ENCODE measurements at places on chromosomes 4 and X.

- no peak for DNase-seq
Measured at GRCh38 chrX:153449368-153450113, 3.7 kb upstream of the TREX2 start.

- no peak for DNase-seq
Measured at GRCh38 chr4:34485252-34485651, 1759.1 kb downstream of the ARAP2 start.

GRCh38 chrX:49844611-49845010, 15.5 kb downstream of the PAGE4 start:
- DNase-seq: peak; percentile 81

DNA sequence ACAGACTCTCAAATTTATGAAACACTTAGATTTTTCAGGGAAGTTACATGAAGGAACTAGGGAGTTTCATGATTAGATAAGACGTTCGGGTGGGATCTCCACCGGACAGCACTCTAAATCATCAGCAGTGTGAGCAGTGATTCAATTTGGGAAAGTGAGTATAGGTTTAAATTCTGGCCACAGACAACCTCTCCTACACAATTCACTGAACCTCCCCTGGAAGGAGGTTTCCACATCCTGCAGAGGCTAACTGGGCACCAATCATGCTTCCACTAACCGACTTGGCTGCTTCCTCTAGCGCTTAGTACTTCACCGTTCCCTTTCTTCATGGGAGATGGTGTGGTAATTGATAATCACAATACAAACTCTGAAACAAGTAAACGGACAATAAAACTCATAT, 5.6 kb downstream of the CXCL9 start:
- no peak for DNase-seq

DNA sequence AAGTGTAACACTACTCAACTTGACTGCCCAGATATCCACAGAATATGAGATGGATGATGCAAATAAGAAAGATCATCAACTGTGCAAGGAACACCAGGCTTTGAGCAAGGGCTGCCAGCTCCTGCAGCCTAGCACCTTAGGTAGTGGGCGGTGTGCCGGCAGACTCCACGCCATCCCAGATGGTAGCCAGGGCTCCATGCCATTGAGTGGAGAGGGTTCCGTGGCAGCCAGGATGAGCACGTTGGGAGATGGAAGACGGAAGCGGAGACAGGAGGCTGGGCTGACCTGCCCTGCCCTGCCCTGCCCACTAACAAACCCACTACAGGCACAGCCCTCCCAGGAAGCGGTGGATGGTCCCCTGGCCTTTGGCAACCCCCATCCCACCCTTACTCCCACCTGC, 51.9 kb downstream of the TMPRSS11F start:
- no peak for DNase-seq

DNA sequence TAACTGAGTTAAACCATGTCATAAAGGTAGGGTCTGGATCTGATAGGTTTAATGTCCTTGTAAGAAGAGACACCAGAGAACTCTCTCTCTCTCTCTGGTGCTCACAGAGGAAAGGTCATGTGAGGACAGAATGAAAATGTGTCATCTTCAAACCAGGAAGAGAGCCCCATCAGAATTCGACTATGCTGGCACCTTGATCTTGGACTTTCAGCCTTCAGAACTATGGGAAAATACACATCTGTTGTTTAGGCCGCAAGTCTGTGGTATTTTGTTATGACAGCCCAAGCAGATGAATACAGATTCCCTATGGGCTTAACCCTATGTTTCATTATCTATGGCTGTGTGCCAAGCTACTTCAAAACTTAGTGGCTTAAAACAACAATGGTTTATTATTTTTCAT, 105.5 kb upstream of the DDIT4L start:
- DNase-seq: no peak

DNA sequence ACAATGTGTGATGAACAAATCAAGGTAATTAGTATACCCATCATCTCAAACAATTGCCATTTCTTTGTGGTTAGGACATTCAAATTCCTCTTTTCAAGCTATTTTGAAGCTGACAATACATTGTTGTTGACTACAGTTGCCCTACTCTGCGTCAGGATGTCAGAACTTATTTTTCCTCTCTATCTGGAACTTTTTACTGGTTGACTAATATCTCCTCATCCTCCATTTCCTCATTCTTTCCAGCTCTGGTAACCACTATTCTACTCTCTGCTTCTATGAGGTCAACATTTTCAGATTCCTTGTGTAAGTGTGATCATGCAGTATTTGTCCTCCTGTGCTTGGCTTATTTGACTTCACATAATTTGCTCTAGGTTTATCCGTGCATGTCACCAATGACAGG, 240.5 kb upstream of the HS3ST1 start:
- DNase-seq: no peak

GRCh38 chr4:26325191-26325590, 4.4 kb downstream of the RBPJ start:
- DNase-seq: no peak

DNA sequence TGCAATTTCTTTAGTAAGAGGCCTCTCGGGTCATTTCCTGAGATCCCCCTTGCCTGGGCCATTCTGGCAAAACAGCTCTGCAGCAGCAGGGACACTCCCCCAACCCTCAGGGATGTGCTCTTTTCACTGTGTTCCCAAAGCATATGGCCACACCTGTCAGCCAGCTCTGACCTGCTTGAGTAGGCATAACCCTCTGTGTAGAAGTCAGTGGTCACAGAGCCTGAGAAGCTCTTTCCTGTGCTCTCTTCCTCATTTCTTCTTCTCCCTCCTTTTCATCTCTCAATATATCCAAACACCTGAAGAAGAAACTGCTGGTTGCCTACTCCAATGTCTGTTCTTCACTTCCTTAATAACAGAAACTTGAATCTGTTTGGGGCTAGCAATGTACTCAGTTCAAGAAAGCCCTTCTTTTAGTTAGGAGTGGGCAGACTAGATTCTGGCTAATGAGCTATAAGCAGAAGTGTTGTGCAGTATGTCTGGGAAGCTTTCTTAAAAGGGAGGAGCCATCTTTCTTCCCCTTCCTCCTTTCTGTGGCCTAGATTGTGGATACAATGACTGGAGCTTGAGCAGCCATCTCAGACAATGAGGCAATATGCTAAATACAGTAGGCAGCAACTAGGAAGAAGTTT, 73.3 kb downstream of the PRPS1 start:
- no peak for DNase-seq

GRCh38 chrX:44400588-44400987, 57.1 kb upstream of the EFHC2 start:
- DNase-seq: no peak

- DNase-seq: no peak
Measured at GRCh38 chrX:110414273-110414672, 55.6 kb downstream of the RTL9 start.

DNA sequence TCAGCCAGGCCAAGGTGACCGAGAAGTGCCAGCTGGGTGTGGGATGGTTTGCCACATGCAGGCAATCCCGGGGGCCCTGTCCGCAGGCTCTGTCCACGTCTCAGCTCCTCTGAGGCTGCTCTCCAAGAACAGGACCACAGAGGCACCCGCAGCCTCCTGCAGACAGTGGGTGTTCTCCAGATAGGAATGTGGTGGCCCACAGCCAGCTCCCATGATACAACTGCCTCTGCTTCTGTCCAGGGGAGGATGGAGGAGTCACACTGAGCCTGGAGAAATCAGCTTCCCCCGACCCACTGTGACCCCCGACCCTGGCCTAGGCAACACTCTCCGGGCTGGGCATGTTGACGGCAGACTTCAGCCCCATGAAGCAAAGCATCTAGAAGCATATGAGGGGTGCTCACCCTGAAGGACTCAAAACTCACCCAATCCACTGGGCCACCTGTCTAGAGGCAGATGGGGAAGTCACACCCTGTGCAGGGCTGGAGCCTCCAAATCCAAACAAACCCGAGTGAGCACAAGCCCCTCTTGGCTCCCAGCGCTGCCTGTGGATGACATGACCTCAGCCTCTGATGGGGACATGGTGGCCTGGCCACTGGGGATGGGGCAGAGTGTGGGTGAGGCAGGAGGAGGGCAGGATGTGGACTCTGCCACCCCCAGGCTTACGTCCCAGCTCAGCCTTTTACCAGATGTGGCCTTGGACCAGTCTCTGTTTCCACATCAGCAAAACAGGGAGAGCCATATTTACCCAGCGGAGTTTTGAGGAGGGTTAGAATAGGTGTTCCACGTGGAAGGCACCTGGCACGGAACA, 102.3 kb downstream of the PSAPL1 start:
- DNase-seq: no peak

GRCh38 chrX:148681605-148682004, 181.2 kb downstream of the AFF2 start:
- no peak for DNase-seq

GRCh38 chr4:15131551-15131950, 129.3 kb downstream of the CPEB2 start:
- DNase-seq: no peak

DNA sequence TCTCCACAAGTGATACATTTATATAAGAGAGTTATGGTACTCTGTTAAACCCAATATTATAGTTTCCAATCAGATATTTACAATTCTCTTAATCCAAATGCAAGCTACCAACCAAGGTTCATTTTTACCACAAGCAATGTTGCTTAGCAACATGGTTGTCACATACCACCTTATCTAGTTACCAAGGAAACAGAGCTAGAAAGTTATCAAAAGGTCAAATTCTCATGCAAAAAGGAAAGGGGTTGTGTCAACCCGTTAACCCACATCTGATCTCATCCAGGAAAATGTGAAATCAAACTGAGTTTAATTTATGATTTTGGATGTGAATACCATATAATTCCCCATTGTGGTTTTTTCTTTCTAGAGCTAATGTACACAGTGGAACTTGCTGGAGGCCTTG, 274.1 kb upstream of the MAGEB2 start:
- no peak for DNase-seq

GRCh38 chr4:22413471-22413870, 102.4 kb downstream of the ADGRA3 start:
- no peak for DNase-seq

- no peak for DNase-seq
Measured at GRCh38 chr4:65667506-65668041, 2.7 kb downstream of the EPHA5 start.

GRCh38 chrX:71534773-71535544, 2.1 kb downstream of the OGT start:
- DNase-seq: no peak

DNA sequence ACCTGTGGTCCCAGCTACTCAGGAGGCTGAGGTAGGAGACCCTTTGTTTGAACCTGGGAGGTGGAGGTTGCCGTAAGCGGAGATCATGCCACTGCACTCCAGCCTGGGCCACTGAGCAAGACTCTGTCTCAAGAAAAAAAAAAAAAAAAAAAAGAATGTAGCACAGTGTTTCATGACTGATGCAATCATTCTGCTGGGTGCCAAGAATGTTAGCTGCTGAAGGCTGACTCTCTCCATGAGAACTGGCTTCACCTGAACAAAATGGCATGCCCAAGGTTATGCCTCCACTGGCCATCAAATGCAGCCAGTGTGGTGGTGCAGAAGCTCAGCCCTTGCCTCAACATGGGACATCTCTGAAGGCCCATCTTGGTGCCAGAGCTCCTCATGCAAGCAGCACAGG, 412.1 kb downstream of the ADAM29 start:
- no peak for DNase-seq

GRCh38 chr4:184283659-184284335, 66.1 kb upstream of the ENPP6 start:
- no peak for DNase-seq

DNA sequence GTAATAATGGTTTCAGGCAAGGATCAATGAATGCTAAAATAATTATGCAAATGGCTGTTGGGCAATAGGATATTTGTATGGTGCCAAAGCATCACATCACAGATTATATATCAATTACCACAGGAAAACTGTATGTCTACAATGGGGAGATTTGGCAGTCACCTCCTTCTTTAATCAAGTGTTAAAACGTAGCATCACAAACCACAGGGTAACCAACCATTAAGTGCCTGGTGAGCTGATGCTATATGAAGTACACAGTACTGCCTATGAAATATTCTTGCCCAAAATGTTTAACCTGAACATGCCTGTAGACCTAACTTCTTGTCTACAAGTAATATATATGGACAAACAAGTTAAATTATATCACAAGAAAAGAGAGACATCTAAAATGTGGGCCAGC, 25.3 kb downstream of the MECP2 start:
- no peak for DNase-seq
